ENCODE measurements at places on chromosomes 12 and 14. TPM values are rescaled to one million over a fixed set of nuclear protein-coding genes. Genes with fewer than 3 reads are reported as not detected.

The NTN4 gene
- total RNA-seq, result not detected

The ATL1 gene
- total RNA-seq, result 0.56 TPM

The PIWIL1 gene
- total RNA-seq, result not detected

The HHIPL1 gene
- 0.05 TPM for total RNA-seq

The COQ5 gene
- total RNA-seq, result 29.0 TPM

The OASL gene
- total RNA-seq, result 21.2 TPM

The DDN gene
- total RNA-seq, result 0.29 TPM

The TAS2R7 gene
- total RNA-seq, result not detected

The ARHGEF25 gene
- 0.51 TPM for total RNA-seq

The FBXO33 gene
- 15.1 TPM for total RNA-seq

The GPRC5D gene
- total RNA-seq, result not detected

The CCER1 gene
- total RNA-seq, result not detected

The BBS10 gene
- 4.5 TPM for total RNA-seq

The ZNF10 gene
- 9.2 TPM for total RNA-seq

The SLC10A1 gene
- not detected for total RNA-seq

The STYK1 gene
- 0.96 TPM for total RNA-seq

The GAS2L3 gene
- 4.2 TPM for total RNA-seq

The BEGAIN gene
- 1.2 TPM for total RNA-seq

The GYS2 gene
- 0.24 TPM for total RNA-seq

The IGF1 gene
- 0.46 TPM for total RNA-seq

The CMA1 gene
- total RNA-seq, result not detected

The FOXN4 gene
- total RNA-seq, result not detected

The DTD2 gene
- total RNA-seq, result 17.0 TPM

The EPYC gene
- total RNA-seq, result not detected

The RPGRIP1 gene
- not detected for total RNA-seq

The DNAH10 gene
- 0.25 TPM for total RNA-seq

The ACOT6 gene
- total RNA-seq, result not detected

The ACACB gene
- 7.5 TPM for total RNA-seq

The EML5 gene
- total RNA-seq, result 3.0 TPM

The NELL2 gene
- total RNA-seq, result 47.1 TPM

The FITM1 gene
- 1.1 TPM for total RNA-seq

The RNFT2 gene
- 7.5 TPM for total RNA-seq

The SLC25A47 gene
- not detected for total RNA-seq

The SPATS2 gene
- 11.4 TPM for total RNA-seq

The IFT43 gene
- 7.0 TPM for total RNA-seq
